ENCODE measurements at places on chromosomes 7 and 10. TPM values are rescaled to one million over a fixed set of nuclear protein-coding genes. Genes with fewer than 3 reads are reported as not detected.

DNA sequence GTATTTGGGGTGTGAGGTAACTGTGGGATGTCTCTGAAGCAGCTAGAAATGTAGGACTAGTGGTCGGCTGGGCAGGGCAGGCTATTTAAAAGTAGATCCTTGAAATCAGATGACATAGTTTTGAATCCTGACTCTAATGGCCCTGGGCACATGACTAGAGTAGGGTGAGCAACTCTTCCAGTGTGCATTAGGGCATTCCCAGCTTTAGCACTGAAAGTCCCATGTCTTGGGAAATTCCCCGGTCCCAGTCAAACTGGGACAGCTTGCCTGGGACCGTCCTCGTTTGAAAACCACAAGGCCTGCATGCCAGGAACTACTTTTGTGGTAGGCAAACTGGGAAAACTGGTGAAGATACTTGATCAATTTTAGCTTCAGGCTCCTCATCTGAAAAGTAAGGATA lies 255.3 kb downstream of the PTEN start:
- peaks cover 14% of the 10 kb centered on the region for H3K4me1 ChIP-seq
- H3K36me3 ChIP-seq = no peaks in the 10 kb centered on the region
- peaks cover 7% of the 10 kb centered on the region for H3K27me3 ChIP-seq
- no peak for DNase-seq
- no peak overlapping the region for H3K27ac ChIP-seq

PPP1R3A gene
- total RNA-seq = not detected

GRCh38 chr7:25369786-25370185 lies 141.5 kb upstream of the NPVF start:
- DNase-seq = no peak
- no peak overlapping the region for H3K4me3 ChIP-seq
- H3K36me3 ChIP-seq = no peaks in the 10 kb centered on the region
- no peaks in the 10 kb centered on the region for H3K4me1 ChIP-seq

GRCh38 chr10:53153831-53154230 lies 381.2 kb upstream of the MBL2 start:
- no peak overlapping the region for H3K27ac ChIP-seq
- no peaks in the 10 kb centered on the region for H3K27me3 ChIP-seq
- no peak for DNase-seq
- H3K36me3 ChIP-seq = no peaks in the 10 kb centered on the region
- no peaks in the 10 kb centered on the region for H3K4me1 ChIP-seq

DNA sequence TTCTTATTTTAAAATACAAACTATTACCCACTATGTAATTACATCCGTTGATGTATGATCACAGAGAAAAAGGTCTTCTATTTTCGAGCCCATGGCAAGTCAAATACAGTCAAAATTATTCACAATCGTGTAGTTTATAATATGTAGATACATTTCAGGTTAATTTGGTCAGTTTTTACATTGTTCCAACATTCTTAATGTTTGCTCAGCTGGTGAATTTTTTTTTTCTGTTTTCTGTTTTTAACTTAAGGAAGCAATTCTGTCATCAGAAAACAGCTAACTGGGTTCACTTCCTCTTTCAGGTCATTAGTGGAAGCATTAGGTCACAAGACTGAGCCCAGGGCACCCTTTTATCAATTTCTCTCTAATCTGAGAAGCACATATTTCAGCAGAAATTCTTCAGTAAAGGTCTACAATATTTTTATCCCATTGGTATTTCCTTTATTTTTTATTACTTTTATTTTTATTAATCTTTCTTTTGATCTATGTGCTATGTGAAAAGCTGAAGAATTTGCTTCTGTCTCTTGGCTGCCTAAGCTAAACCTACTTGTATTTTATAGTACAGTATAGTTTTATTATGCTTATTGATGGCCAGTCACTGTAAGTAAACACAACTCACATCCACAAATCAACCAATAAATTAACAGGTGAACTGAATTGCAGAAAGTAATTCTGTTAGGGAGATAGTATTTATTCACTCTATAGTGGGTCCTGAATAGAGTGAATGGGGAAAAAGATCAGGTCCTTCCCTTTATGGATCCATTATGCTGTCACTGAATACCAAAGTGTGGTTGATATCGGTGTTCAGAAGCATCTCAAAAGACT lies 84.6 kb downstream of the ICA1 start:
- DNase-seq = no peak
- peaks cover 51% of the 10 kb centered on the region for H3K4me1 ChIP-seq
- peaks cover 4% of the 10 kb centered on the region for H3K27me3 ChIP-seq
- H3K36me3 ChIP-seq = no peaks in the 10 kb centered on the region
- H3K27ac ChIP-seq = peak overlapping the region; percentile 95

- H3K36me3 ChIP-seq = no peaks in the 10 kb centered on the region
- peaks cover 4% of the 10 kb centered on the region for H3K4me1 ChIP-seq
- no peak overlapping the region for H3K27ac ChIP-seq
- H3K4me3 ChIP-seq = no peak overlapping the region
These were observed 59.3 kb upstream of the EXOC6 start for GRCh38 chr10:92789067-92789466.
